Activated T-helper 2 cell treated with anti-CD3 and anti-CD28 coated beads, Interferon-gamma antibody, Interleukin-2, Interleukin-4, amounts not matched to agents 10 μg/mL and 5 μg/mL and 100 μg/mL, durations not matched to agents 14 hours and 24 hours and 36 hours (primary cell): ENCODE measurements at places on chromosomes 6 and 20. TPM values are rescaled to one million over a fixed set of nuclear protein-coding genes. Genes with fewer than 3 reads are reported as not detected.

- DNase-seq = no peak
Measured at GRCh38 chr6:21230536-21230935, 363.0 kb upstream of the SOX4 start.

GRCh38 chr6:123636282-123636681, 468 bp downstream of the TRDN start:
- no peak for DNase-seq

GRCh38 chr6:160141001-160141726, 19.5 kb downstream of the SLC22A1 start:
- no peak for DNase-seq

DNA sequence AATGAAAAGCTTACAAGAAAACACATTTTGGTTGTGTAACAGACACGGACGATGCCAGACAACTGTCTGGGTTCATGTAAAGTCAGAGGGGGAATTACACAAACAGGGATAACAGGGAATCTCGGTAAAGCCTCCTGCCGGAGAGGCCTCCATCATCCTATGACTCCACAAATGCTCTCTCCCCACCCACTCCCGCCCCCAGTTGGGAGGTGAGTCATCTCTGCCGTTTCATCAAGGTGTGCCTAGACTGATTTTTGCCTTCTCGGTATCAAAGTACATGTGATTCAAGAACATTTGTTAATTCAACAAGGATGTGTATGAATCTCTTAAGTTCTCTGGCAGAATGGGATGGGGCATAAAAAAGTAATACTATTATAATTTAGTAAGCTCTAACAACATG, 304.9 kb upstream of the PRDM1 start:
- no peak for DNase-seq

ELOVL2 gene
- not detected in 2 replicates for total RNA-seq
